ENCODE measurements at places on chromosomes 2 and 18.

GRCh38 chr2:96116424-96116878, at the start of gene ADRA2B:
ADRA2B (minus strand) TSS chr2:96116571; CDS start chr2:96116149, 422 bp downstream.
- peak; percentile 53 for DNase-seq

DNA sequence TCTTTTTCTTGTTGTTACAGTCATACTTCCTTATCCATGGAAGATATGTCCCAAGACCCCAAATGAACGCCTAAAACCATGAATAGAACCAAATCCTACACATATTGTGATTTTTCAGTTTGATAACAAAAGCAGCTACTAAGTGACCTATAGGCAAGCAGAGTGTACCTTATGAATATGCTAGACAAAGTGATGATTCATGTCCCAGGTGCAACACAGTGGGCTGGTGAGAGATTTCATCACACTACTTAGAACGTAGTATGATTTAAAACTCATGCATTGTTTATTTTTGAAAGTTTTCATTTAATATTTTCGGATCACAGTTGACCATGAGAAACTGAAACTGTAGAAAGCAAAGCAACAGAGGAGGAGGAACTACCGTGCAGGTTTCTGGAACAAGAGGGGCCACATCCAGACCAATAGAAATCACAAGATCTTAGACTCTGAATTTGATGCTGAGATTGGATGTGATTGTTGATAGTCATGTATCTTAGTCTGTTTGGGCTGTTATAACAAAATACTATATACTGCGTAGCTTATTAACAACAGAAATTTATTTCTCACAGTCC, 470.8 kb upstream of the VRK2 start:
- DNase-seq = no peak

- DNase-seq = no peak
Measured at GRCh38 chr2:208549546-208550158, 143.1 kb downstream of the PTH2R start.

GRCh38 chr2:74119339-74119738, 28.4 kb downstream of the BOLA3 start:
- peak; percentile 40 for DNase-seq

- no peak for DNase-seq
Measured at GRCh38 chr2:185219981-185220380, 518.6 kb upstream of the FSIP2 start.

DNA sequence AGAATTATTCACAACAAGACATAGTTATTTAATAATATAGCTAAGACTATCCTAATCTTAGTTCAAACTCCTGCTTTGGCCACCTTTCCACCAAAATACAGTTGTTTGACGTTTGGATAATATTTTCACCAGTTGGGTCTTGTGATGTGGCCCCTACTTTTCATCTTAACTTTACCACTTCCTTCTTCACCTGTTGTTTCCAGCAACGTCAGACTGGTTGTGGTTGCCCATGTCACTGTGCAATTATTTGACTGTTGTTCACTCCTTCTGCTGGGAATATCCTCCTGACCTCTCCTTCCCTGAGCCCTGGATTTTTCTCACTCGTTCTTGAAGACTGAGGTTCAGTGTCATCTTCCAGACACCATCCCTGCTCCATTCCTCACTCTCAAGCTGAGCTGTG, 132.2 kb upstream of the RASGRP3 start:
- DNase-seq = no peak

DNA sequence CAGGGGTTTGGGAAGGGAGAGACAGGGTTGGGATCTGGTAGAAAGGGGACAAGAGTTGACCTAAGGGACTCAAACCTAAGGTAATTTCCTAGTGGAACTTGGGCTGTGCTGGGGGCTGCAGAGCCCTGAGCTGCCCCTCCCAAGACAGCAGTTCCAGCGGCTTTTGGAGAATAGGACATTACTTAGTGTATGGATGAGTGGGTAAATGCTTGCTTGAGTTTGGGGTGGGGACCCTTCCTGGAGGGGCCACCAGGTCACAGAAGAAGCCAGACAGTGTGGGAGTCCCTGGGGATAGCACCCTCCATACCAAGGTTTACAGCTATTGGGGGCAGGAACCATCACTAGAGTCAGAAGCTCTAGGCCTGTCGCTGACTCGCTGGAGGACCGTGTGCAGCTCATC, 111.5 kb downstream of the CAPN13 start:
- DNase-seq = no peak
